ENCODE measurements at places on chromosomes 6 and 20. TPM values are rescaled to one million over a fixed set of nuclear protein-coding genes. Genes with fewer than 3 reads are reported as not detected.

- DNase-seq: peak; percentile 77
Measured at GRCh38 chr20:53738039-53738944, 144.7 kb upstream of the ZNF217 start.

- no peak for DNase-seq
Measured at GRCh38 chr6:117448011-117448410, 22.3 kb upstream of the ROS1 start.

GRCh38 chr6:74941424-74941823, 264.4 kb downstream of the COL12A1 start:
- DNase-seq: peak; percentile 62

- no peak for DNase-seq
Measured at GRCh38 chr6:16038938-16039337, 89.9 kb upstream of the MYLIP start.

DNA sequence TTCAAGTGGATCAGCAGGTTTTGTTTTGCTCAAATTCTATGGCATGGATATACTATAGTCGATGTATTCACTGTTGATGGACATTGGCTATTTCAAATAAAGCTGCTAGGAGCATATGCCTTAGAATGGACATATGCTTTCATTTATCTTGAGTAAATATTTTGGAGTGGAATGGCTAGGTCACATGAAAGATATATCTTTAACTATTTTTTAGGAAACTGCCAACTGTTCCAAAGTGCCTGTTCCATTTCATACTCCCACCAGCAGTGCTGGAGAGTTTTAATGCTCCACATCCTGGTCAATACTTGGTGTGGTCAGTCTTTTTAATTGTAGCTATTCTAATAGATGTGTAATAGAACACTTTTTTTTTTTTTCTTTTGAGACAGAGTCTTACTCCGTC, 81.1 kb upstream of the PIM1 start:
- DNase-seq: no peak

DNA sequence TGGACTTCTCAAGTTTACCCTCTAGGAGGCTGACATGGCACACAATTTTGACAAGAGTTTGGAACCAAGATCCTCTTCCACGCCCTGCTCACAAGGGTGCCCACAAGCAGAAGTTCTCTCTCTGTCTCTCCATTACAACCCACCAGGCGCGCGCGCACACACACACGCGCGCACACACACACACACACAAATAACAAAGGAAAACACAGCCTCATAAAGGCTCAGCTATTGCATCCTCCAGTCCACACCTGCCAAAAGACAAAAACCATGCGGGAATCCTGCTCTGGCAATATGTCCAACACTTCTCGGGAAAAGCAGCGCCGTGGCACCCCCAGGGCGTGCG, 870 bp downstream of the PAK5 start:
- no peak for DNase-seq

DNA sequence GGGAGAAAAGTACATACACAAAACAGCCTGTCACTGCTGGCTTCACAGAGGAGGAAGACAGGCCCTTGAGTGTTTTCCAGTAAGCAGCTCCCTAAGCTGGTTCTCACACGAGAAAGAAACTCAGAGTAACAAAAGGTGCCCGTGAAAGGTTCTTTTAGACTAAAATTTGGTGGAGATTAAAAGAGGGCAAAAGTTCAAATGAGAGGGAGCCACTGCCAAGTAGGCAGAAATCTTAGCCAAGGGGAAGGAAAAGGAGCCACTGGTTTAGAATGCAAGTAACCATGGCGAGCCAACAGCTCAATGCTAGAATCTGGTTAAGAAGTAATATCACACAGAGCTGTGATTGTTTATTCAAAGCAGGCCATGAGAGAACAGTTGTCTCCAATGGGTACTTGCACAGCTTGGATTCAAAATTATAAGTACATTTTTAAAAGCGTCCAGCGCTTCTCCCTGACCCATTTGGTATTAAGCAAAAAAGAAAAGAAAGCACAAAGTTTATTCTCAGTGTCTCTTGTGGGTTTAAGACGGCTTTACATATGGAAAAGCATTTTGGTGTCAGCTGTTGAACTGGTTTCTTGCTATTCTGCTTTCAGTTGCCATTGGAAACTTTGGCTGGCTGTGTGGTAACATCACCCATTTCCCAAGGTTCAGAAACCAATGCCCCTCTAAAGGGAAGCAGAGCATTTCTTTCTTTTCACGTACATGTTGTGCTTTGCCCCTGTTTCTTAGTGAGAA, 648.5 kb downstream of the RNF144B start:
- DNase-seq: peak; percentile 24

DNA sequence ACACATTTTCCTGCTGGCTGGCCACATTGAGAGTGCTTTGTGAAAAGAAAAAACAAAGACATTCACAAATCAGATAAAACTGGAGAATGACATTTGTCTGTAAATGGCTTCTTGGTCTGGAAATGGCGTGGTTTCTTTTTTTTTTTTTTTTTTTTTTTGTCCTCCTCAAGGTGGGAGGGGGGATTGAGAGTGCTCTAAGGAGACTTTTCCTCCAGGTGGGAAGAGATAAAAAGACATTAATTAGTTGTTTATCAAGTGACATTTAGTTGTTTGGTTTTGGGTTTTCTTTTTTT, 40.4 kb downstream of the GNAS start:
- no peak for DNase-seq

GRCh38 chr6:148716811-148717210, 30.0 kb upstream of the UST start:
- DNase-seq: no peak

Gene SLC22A7
- polyA plus RNA-seq: not detected

Gene AIF1
- 24.6 TPM for polyA plus RNA-seq

Gene GGTLC1
- not detected for polyA plus RNA-seq

Data from hindlimb muscle (tissue), 1 donor.